ENCODE measurements at places on chromosomes 12 and 14.

DNA sequence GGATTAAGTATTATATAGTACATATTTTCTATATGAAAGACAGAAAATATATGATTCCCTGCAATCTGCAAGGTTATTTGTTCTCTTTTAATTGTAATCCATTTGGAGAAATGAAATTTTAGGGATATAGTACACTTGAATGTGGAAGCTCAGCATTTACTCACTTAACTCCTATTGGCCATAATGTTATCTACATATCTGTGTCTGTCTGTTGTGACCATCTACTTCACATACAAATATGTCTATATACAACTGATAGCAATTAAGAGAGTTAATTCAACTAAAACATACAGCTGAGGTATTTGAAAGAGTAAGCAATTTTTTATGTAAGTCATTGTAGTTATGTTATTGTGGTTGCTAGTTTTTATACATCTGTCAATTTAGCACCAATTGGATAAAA is 12.9 kb downstream of the FOXG1 start:
- no peak for DNase-seq

DNA sequence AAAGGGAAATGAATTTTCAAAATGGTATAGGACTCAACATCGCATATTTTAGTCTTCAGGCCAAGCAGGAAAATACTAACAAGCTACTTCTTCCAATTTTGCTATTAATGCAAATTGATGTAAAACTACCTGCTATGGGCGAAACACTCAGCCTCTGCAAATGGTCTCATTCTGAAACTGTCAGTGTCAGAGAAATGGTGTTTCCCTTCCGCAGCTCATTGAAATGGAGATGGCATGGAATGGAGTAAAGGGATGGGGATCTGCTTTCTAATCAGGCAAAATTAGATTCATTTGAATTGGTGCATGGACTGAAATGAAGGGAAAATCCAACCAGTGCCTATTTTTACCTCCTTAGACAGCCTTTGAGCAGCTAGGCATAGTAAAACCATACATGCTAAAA is 80.4 kb upstream of the EEA1 start:
- no peak for DNase-seq

- DNase-seq = no peak
Measured at GRCh38 chr12:106089935-106090334, 48.8 kb downstream of the NUAK1 start.

DNA sequence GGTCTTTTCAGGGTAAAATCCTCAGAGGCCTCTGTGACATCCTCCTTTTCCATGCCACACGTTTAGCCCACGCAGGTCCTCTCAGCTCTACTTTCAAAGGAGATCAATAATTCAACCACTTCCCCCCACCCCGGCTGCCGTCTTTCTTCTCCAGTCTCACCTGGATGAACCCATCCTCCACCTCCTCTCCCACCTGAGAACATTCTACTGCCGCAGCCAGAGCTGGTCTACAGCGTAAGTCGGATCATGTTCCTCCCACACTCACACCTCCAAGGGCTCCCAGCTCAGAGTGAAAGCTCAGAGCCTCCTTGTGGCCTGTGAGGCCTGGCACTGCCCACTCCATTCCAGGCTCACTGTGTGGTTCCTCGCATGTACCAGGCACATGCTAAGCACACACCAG is 246.6 kb downstream of the CHST11 start:
- DNase-seq = no peak

- no peak for DNase-seq
Measured at GRCh38 chr12:132180648-132181546, 36.6 kb downstream of the NOC4L start.

- DNase-seq = no peak
Measured at GRCh38 chr12:91204421-91204820, 21.8 kb upstream of the DCN start.

GRCh38 chr12:51666696-51667095 is 75.7 kb downstream of the SCN8A start:
- DNase-seq = no peak

GRCh38 chr12:6092784-6093722 is 31.4 kb downstream of the VWF start:
- DNase-seq = no peak

- DNase-seq = no peak
Measured at GRCh38 chr12:110883251-110883650, 36.5 kb downstream of the CCDC63 start.

- no peak for DNase-seq
Measured at GRCh38 chr12:25269701-25270100, 19.0 kb upstream of the KRAS start.

DNA sequence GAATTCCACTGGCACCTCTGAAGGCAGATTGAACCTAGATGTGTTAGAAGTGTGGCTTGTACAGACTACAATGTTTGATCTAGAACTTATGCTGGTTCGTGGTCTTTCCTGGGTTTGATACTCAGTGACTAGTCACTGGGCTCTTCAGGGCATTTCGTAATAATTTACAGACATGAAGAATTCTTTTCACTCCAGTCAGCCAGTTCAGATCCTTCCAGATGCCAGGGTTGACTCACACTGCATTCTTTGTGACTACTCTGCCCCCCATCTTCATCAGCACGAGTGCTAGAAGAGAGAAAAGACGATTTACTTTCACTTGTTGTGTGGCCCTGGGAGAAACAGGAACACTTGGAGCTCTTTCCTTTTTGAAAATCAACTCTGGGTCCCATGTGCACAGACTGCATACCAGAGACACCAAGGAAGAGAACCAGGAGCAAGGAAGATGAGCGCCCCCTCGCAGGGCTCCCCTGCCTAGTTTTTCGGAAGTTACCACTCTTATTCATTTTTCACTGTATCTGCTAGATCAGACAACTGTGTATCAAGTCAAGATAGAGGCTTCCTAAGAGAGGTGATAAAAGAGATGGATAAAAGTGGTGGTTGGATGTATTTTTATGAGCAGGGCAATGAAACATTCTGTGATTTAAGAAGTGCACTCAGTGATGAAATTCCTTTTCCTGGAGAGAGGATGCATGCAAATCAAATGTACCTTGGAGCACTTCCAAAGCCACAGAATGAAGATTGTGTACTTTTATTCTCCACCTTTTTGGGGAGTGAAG is 33.5 kb upstream of the EVL start:
- no peak for DNase-seq

DNA sequence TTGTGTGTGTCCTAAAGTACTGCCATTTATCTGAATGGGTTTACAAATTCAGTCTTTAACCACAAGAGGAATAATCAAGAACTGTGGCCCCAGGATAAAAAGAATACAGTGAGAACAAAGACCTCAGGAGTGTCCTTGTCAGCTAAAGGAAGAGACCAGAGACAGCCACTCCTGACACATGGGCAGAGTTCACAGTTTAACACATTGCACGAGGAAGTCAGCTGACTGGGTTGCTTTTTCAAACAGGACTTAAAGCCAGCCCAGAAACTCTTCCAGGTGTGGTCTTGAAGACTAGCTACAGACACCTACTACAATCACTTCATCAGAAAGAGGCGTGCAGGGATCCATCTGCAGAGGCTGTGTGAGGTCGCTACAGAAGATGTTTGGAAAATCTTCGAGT is 42.8 kb downstream of the GNS start:
- no peak for DNase-seq

GRCh38 chr12:30755395-30755762 is 628 bp upstream of the CAPRIN2 start:
- DNase-seq = no peak

- no peak for DNase-seq
Measured at GRCh38 chr12:41476499-41477439, 288.6 kb downstream of the PDZRN4 start.

DNA sequence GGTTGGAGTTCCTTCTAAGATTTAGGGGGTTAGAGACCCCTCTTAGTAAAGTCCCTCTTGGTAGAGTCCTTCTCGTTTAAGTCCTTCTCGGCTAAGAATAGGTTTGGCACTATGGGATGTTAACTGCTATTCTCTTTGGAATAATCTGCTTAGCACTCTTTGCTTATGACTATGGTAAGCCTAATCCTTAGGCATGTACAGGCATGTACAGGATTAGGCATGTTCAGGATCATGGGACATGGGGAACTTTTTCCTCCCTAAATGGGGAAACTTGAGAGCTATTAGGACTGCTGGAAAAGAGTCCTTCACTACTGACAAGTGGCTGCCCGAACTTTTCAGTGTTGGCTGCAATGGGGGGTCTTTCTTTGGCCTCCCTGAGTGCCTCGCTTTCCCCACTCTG is 193.3 kb downstream of the TMEM117 start:
- DNase-seq = no peak

DNA sequence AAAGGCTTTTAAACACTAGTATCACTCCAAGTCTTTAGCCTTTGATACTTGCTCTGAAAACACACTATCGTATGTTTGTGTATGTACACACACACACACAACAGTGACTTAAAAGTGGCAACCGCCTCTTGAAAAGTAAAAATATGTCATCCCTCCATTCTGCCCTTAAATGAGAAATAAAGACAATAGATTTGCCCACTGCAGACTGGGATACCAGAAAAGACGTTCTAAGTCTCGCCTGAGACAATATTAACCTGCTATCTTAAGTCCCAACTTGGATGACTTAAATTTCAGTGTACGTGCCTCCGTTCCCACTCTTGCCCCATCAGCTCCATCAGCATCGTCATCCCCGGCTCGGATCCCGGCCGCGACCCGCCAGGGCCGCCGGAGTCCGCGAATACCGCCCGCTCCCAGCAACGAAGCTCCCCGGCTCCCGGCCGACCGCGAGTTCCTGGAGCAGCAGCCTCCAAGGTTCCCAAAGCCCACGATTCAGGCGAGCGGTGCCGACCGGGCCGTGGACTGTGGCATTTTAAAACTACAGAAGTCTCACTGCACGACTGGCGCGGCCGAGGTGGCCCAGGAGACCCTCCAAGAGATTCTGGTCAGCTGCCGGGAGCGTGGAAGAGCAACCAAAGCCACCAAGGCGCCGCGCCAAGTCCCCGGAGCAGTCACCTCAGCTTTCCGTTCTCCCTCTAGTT is 2.8 kb upstream of the ARID2 start:
- no peak for DNase-seq

Data from activated CD4-positive, CD25-positive, alpha-beta regulatory T cell (primary cell).